Suppressor macrophage treated with lipopolysaccharide for 4 hours (primary cell): ENCODE measurements at places on chromosomes 2 and 18.

DNA sequence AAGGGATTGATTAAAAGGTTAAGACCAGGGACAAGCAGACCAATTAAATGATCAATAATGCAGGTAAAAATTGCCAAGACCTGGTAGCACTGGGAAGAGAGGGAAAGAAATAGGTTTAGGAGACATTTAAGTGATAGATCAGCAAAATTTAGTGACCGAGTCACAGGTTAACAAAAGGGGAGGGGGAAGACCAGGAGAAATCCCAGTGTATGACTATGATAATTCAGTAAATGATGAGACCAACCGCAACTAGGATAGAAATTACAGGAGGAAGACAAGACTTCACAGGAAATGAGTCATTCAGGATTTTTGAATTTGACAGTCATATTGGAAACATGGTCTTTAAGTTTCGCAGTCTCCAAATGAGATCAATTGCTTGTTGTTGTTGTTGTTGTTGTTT is 62.9 kb downstream of the COBLL1 start:
- DNase-seq = peak; percentile 42

DNA sequence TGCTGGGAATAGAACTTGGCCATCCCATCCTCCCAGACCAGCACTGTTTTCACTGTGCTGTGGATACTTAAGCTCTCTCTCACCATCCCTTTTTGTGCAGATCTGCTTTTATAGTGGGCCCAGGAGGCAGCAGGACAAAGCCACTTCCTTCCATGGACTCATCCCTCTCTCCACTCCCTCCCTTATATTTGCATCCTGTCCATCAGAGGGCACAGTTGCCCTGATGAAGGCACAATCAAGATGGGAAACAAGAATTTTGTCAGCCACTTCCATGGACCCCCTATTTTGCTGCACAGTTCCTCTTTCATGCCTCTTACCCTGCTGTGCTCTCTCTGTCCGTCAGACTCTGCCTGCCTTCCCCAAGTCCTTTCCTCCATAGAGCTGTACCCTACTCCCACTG is 338.7 kb downstream of the HRH4 start:
- no peak for DNase-seq

- no peak for DNase-seq
Measured at GRCh38 chr2:73870084-73870483, 22.7 kb upstream of the ACTG2 start.

GRCh38 chr2:227767830-227768229 is 22.1 kb downstream of the SCYGR8 start:
- DNase-seq = no peak

DNA sequence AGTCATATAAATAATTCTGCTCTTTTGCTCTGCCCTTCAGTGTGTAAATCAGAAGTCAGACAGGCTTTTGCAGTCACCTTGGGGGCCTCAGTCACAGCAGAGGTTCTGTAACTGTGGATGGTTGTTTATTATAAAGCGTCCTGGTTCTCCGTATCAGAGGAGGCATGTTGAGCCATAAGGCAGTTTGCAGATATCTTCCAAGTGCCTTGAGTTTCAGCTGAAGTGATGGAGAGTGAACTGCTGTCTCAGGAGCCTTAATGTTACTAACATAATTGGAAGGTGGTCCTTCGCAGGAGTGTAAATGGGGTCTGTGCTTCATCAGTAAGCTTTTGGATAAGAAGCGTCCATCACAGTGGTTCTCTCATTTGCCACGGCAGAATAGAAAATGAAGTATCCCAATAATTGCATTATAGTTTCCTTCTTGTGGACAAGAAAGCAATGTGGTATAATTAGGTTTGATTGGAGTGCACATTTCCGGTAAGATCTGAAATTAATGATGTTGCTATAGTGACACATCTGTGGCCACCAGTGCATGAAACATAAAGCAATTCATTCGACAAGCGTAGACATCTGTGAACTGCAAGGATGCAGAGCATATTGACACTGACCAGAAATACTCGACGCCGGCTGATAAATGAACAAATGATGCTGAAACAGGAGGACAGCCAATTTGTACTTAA is 112.5 kb upstream of the NFATC1 start:
- no peak for DNase-seq

- peak; percentile 67 for DNase-seq
Measured at GRCh38 chr2:40451918-40452605, at the start of gene SLC8A1. SLC8A1 (minus strand) TSS chr2:40452090.
